ENCODE measurements at places on chromosomes 4 and X.

GRCh38 chr4:78534286-78534955 is 17.1 kb upstream of the ANXA3 start:
- DNase-seq: no peak

- DNase-seq: no peak
Observed at GRCh38 chr4:150033901-150034300, 44.3 kb upstream of the DCLK2 start.

- no peak for DNase-seq
Observed at GRCh38 chr4:25065932-25066590, 35.3 kb upstream of the LGI2 start.

- DNase-seq: no peak
Observed at GRCh38 chrX:38175139-38175538, 45.5 kb downstream of the SRPX start.

DNA sequence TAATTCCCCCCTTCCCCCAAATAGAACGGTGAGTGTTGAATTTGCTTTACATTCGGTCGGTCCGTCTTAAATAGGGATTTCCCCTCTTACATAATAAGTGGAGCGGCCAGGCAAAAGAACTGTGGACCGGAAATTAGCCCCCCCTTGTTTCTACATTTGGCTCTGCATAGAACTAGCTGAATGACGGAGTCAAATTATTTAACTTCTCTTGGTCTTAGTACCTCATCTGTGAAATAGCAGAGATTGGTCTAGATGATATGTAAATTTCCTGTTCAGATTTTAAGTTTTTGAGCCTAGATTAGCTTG is 1.3 kb downstream of the SPATA18 start:
- no peak for DNase-seq
